ENCODE measurements at places on chromosomes 3 and 15.

DNA sequence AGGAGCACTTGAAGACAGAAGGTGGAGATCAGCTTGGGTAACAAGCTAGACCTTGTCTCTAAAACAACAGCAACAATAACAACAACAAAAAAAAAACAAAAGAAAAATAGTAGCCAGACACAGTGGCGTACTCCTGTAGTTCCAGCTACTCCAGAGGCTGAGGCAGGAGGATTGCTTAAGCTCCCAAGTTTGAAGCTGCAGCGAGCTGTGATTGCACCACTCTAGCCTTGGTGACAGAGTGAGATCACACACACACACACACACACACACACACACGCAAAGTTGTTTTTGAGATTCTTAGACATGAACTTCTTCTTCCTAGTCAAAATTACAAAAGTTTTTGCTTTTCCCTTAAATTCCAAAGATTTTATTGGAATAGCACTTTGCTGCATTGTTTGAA is 93.0 kb upstream of the IGSF10 start:
- no peaks in the 10 kb centered on the region for H3K27me3 ChIP-seq
- H3K36me3 ChIP-seq, result no peaks in the 10 kb centered on the region
- no peak for DNase-seq
- no peak overlapping the region for H3K27ac ChIP-seq
- H3K4me1 ChIP-seq, result no peaks in the 10 kb centered on the region
- no peak overlapping the region for H3K4me3 ChIP-seq

GRCh38 chr3:111351334-111351733 is 190.7 kb upstream of the CD96 start:
- H3K36me3 ChIP-seq, result no peaks in the 10 kb centered on the region
- no peak overlapping the region for H3K4me3 ChIP-seq
- no peaks in the 10 kb centered on the region for H3K27me3 ChIP-seq
- no peak overlapping the region for H3K27ac ChIP-seq
- H3K4me1 ChIP-seq, result no peaks in the 10 kb centered on the region
- DNase-seq, result no peak

GRCh38 chr3:47852604-47853602 is 50.0 kb downstream of the DHX30 start:
- DNase-seq, result no peak
- no peak overlapping the region for H3K27ac ChIP-seq

DNA sequence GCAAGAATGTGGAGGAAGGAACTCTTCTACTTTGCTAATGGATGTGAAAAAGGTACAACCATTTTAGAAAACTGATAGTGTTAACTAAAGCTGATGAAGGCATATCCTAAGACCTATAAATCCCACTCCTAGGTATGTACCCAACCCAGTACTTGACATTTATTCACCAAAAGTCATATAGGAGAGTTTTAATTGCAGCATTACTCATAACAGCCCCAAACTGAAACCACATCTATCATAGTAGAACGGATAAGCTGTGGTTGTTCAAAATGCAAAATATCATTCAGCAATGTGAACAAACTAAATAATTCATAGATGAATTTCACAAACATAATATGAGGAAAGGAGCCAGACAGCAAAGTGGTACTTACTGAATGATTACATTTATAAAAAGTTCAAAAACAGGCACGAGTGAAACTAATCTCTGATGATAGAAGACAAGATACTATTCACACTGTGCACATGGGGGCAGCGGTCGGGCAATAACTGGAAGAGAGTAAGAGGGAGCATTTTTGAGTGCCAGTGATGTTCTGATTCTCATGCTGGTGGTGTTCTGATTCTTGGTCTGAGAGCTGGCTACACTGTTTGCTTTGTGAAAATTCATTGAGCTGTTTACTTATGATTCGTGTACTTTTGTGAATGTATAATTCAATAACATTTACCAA is 34.3 kb downstream of the GOLIM4 start:
- no peaks in the 10 kb centered on the region for H3K27me3 ChIP-seq
- no peak overlapping the region for H3K4me3 ChIP-seq
- H3K27ac ChIP-seq, result no peak overlapping the region
- no peaks in the 10 kb centered on the region for H3K36me3 ChIP-seq

GRCh38 chr15:62219799-62220198 is 54.7 kb upstream of the C2CD4B start:
- no peaks in the 10 kb centered on the region for H3K4me1 ChIP-seq
- no peaks in the 10 kb centered on the region for H3K27me3 ChIP-seq
- H3K36me3 ChIP-seq, result no peaks in the 10 kb centered on the region

DNA sequence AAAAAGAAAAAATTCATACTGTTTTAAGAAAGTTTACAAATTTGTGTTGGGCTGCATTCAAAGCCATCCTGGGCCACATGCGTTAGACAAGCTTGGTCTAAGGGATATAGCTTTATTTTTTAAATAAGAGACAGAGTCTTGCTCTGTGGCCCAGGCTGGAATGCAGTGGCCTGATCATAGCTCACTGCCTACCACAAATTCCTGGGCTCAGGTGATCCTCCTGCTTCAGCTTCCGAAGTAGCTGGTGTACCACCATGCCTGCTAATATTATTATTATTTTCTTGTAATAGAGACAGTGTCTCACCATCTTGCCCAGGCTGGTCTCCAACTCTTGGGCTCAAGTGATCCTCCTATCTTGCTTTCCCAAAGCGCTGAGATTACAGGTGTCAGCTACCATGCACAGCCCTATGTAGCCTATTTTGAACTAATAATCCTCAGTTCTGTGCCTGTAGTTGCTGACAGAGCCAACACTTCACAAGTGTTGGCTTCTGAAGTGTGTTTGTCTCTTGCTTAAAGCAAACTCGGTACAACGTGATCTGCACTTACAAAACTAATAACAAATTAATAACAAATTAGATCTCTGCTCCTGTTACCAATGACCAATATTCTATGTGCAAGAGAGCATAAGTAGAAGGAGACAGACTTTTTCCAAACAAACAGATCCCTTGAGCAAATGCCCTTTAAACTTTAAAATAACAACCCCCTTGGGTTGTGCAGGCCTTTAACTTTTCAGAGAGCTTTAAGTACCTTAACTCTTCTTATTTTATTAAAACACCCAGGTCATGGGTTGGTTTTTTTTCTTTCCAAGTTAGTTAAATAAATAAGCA is 135.2 kb downstream of the VGLL4 start:
- peaks cover 22% of the 10 kb centered on the region for H3K4me1 ChIP-seq
- no peak overlapping the region for H3K4me3 ChIP-seq
- no peaks in the 10 kb centered on the region for H3K36me3 ChIP-seq
- H3K27ac ChIP-seq, result no peak overlapping the region
- no peaks in the 10 kb centered on the region for H3K27me3 ChIP-seq

GRCh38 chr3:108300103-108300849 is 3.9 kb downstream of the HHLA2 start:
- no peaks in the 10 kb centered on the region for H3K4me1 ChIP-seq
- H3K27ac ChIP-seq, result no peak overlapping the region
- H3K36me3 ChIP-seq, result no peaks in the 10 kb centered on the region
- no peak for DNase-seq
- H3K4me3 ChIP-seq, result no peak overlapping the region

- no peaks in the 10 kb centered on the region for H3K27me3 ChIP-seq
- no peak overlapping the region for H3K4me3 ChIP-seq
- H3K27ac ChIP-seq, result no peak overlapping the region
- H3K4me1 ChIP-seq, result peaks cover 12% of the 10 kb centered on the region
- DNase-seq, result no peak
- H3K36me3 ChIP-seq, result no peaks in the 10 kb centered on the region
Measured at GRCh38 chr3:69094467-69095205, 9.9 kb downstream of the ARL6IP5 start.

DNA sequence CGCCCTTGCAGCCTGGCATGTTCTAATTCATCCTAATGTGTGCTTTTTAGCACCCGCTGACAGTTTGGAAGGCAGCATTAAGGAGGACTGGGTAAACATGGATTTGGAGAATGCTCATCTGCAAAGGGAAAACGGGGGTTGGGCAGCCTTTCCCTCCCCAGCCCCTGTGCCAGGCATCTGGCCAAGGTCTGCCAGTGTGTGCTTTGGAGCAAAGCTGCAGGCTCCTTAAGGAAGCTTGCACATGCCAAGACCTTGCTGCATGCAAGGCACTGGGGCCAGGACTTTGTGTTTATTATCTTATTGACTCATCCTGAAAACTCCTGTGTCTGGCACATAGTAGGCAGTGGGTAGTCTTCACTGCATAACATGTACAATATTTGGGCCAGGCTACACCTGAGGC is 20.1 kb downstream of the FAM3D start:
- H3K27ac ChIP-seq, result no peak overlapping the region
- no peak for DNase-seq
- no peak overlapping the region for H3K4me3 ChIP-seq
- H3K36me3 ChIP-seq, result no peaks in the 10 kb centered on the region

DNA sequence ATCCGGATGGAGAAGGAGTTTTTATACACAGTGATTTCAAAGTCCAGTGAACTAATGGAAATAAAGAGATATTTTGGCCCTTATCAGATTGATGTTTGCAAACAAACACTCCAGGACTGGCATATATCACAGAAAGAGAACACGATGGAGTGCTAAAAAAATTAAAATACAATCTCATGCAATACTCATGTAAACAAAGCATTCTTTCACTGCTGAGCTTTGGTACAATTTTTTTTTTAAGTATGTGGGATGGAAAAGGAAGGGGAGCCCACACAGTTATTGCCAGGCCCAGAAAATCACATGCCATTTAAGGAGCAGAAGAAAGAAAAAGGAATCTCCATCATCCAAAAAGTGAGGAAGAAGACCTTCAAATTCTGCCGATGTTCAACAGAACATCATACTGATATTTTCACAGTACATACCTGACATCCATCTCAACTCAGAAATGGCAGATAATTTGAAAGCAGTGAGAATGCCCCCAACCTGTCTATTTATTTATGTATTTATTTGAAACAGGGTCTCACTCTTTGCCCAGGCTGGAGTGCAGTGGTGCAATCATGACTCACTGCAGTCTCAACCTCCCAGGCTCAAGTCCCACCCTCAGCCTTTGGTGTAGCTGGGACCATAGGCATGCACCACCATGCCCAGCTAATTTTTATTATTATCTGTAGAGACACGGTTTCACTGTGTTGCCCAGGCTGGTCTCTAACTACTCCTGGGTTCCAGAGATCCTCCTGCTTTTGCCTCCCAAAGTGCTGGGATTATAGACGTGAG is 107.5 kb upstream of the SLC2A2 start:
- H3K4me1 ChIP-seq, result no peaks in the 10 kb centered on the region
- DNase-seq, result no peak
- H3K36me3 ChIP-seq, result no peaks in the 10 kb centered on the region
- no peak overlapping the region for H3K27ac ChIP-seq

DNA sequence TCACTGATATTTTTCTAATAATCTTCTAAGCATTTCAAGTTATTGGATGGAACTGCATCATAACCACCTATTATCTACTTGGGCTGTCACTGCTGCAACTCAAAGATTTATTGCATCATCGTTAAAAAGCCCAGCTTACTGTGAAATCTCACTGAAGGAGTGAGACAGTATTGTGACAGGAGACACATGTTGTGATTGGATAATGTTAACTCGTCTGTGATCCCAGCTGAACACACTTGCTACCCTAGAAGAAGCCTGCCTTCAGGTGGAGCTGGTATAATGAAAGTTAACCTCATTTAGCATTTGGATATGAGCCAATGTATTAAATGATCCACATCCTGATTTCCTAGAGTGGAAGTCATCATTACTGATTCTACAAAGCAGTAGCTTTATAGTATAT is 138.1 kb downstream of the MAP2K5 start:
- no peaks in the 10 kb centered on the region for H3K27me3 ChIP-seq
- DNase-seq, result no peak
- no peak overlapping the region for H3K27ac ChIP-seq
- H3K4me1 ChIP-seq, result 0 out of 2 replicates have a peak, but pooled peaks cover 4% of the 10 kb centered on the region
- no peaks in the 10 kb centered on the region for H3K36me3 ChIP-seq

GRCh38 chr3:130915567-130916292 is 21.8 kb downstream of the ATP2C1 start:
- no peak overlapping the region for H3K4me3 ChIP-seq
- H3K27me3 ChIP-seq, result no peaks in the 10 kb centered on the region
- peaks cover 6% of the 10 kb centered on the region for H3K36me3 ChIP-seq
- no peaks in the 10 kb centered on the region for H3K4me1 ChIP-seq
- no peak for DNase-seq

GRCh38 chr3:163644172-163644571 is 1434.1 kb downstream of the SI start:
- DNase-seq, result no peak
- no peaks in the 10 kb centered on the region for H3K4me1 ChIP-seq
- H3K36me3 ChIP-seq, result no peaks in the 10 kb centered on the region
- H3K27ac ChIP-seq, result no peak overlapping the region
- no peak overlapping the region for H3K4me3 ChIP-seq

GRCh38 chr3:117434661-117435412 is 725.3 kb downstream of the TUSC7 start:
- H3K4me3 ChIP-seq, result no peak overlapping the region
- H3K36me3 ChIP-seq, result no peaks in the 10 kb centered on the region
- DNase-seq, result no peak
- no peaks in the 10 kb centered on the region for H3K4me1 ChIP-seq

GRCh38 chr15:28900041-28900891 is 14.5 kb downstream of the APBA2 start:
- no peak for DNase-seq
- H3K27me3 ChIP-seq, result no peaks in the 10 kb centered on the region
- H3K4me1 ChIP-seq, result peaks cover 7% of the 10 kb centered on the region
- H3K4me3 ChIP-seq, result no peak overlapping the region

DNA sequence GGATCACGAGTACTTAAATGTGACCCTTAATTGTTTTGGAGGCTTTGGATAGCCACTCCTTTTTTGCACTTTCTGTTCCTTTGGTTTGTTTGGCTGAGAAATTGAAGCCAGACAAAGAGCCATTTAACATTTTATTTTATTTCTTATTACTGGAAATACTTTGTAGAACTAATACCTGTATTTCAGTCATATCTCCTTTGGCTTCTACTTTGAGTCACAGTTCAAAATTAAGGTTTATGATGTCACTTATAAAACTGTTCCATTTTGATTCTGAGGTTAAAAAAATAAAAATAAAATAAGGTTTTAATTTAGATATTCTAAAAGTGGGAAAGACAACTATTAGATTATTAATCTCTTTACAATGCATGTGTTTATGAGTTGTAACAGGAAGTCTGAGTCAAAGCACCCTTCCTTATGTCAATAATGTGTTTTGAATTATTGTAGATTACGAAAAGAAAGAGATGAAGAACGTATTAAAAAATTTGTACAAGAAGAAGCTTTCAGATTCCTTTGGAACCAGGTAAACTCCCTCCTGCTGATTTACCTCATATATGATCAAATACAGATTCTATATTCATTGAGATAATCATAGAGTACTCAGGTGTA is 16.9 kb upstream of the NXPE3 start:
- DNase-seq, result no peak
- no peaks in the 10 kb centered on the region for H3K27me3 ChIP-seq
- H3K27ac ChIP-seq, result no peak overlapping the region

DNA sequence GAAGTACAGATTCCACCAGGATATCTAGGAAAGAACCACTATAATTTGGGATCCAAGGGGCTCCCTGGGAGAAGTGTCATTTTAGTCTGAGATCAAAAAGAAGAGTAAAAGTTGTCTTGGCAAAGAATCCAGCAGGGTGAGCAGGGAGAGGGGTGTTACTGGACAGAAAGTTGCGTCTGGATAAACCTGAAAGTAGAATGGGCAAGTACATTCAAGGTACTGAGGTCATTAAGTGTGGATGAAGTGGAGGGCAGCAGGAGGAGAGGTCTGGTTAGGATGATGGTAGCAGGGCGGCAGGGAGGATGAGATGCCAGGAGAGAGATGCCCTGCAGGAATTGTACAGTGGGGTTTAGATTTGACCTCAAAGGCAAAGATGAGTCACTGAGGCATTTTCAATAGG is 253.3 kb downstream of the KLF13 start:
- H3K4me3 ChIP-seq, result no peak overlapping the region
- no peaks in the 10 kb centered on the region for H3K27me3 ChIP-seq
- no peak for DNase-seq
- no peaks in the 10 kb centered on the region for H3K4me1 ChIP-seq

Measured in SJCRH30 (cell line).